ENCODE measurements at places on chromosomes 6 and 20. TPM values are rescaled to one million over a fixed set of nuclear protein-coding genes. Genes with fewer than 3 reads are reported as not detected.

The HNF4A gene
- total RNA-seq = not detected

The ZHX3 gene
- 58.2 TPM for total RNA-seq

The APMAP gene
- 175 TPM for total RNA-seq

The CDYL gene
- total RNA-seq = 43.7 TPM

The RPS6KA2 gene
- total RNA-seq = 64.9 TPM

The HAO1 gene
- total RNA-seq = not detected

The CST5 gene
- total RNA-seq = not detected

The CGA gene
- total RNA-seq = not detected

The BIRC7 gene
- not detected for total RNA-seq

DNA sequence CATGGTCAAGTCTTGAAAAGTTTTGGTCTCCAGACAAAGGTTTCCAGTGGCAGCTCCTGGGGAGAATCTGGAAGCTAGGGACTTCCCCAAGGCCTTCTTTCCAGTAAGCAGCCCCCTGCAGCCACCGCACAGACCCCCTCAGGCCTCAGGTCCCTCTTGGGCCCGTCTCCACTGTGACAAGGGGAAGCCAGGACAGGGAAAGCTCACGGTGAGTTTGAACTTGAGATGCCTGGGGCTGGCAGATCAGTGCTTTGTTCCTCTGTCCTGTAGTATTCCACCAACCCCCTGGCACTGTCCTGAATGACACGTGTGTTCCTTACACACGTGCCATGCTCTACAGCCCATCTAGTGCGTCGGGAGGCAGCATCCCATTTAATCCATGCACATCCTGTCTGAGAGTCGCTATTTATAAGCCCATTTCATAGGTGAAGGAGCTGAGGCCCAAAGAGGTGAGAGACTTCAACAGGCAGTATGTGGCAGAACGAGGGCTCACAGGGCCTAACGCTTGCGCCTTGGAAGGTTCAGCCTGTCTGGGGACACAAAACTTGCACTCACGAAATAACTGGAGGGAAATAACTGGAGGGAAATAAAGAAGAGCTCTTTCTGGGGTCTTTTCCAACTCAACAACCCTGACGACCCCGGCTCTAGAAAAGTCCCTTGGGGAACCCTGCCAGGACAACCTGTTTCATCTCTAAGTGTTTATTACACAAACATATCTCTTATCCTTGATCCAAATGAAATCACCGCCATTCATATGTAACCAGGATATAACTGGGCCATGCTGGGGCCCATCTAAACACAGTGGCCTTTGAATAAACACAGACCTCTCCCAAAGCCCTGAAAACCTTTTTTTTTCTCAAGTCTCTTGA is 123.0 kb downstream of the BANF2 start:
- H3K4me1 ChIP-seq = peaks cover 8% of the 10 kb centered on the region
- H3K36me3 ChIP-seq = no peaks in the 10 kb centered on the region

- no peaks in the 10 kb centered on the region for H3K36me3 ChIP-seq
- no peak overlapping the region for H3K4me3 ChIP-seq
- no peaks in the 10 kb centered on the region for H3K27me3 ChIP-seq
- no peak overlapping the region for H3K27ac ChIP-seq
Observed at GRCh38 chr6:39855356-39855995, 63.3 kb downstream of the DAAM2 start.

- no peaks in the 10 kb centered on the region for H3K27me3 ChIP-seq
- no peaks in the 10 kb centered on the region for H3K36me3 ChIP-seq
- peaks cover 6% of the 10 kb centered on the region for H3K4me1 ChIP-seq
- no peak overlapping the region for H3K4me3 ChIP-seq
- no peak overlapping the region for H3K27ac ChIP-seq
- DNase-seq = no peak
Observed at GRCh38 chr20:5586720-5587119, 163.5 kb upstream of the SHLD1 start.

DNA sequence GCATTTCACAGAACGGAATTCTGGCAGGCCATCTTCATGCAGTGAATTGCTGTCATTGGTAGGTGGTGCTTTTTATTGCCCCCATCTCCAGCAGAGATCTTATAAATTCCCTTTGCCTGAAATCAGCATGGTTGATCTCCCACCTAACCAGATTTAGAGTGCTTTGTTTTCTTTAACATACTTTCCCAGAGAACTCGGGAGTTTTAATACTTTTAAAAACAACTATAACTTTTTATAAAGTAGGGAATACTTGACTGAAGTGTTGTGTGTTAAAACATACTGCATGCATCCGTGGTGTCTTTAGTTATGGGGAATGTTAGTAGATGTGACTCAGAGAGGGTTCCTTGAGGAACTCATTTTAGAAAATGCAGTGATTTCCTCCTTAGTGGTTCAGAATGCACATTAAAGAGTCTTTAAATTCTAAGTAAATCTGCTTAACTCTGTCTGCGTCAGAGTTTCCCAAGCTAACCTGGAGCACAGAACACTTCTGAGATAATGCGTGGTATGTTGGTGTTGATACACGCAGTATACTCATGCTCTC is 54.9 kb downstream of the AKAP12 start:
- H3K27me3 ChIP-seq = no peaks in the 10 kb centered on the region
- H3K4me1 ChIP-seq = peaks cover 67% of the 10 kb centered on the region
- H3K4me3 ChIP-seq = no peak overlapping the region

- H3K4me1 ChIP-seq = no peaks in the 10 kb centered on the region
- no peaks in the 10 kb centered on the region for H3K27me3 ChIP-seq
Observed at GRCh38 chr20:48288930-48289507, 503.7 kb upstream of the SULF2 start.

- no peaks in the 10 kb centered on the region for H3K4me1 ChIP-seq
- no peak for DNase-seq
- H3K27ac ChIP-seq = no peak overlapping the region
- no peaks in the 10 kb centered on the region for H3K27me3 ChIP-seq
- no peaks in the 10 kb centered on the region for H3K36me3 ChIP-seq
Observed at GRCh38 chr6:65416621-65417020, 290.4 kb downstream of the EYS start.

DNA sequence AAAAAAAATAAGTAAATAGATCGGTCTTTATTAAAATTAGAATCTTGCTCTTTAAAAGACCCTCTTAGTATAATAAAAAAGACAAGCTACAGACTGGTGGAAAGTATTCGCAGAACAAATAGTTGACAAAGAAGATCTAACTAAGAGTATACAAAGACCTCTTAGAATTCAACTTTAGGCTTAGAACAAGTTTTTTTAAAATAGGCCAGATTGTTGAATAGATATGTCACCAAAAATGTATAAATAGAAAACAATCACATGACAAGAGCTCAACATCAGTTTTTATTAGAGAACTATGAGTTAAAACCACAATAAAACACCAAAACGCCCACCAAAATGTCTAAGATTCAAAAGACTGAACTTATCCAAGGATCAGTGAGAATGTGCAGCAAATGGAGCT is 632.7 kb upstream of the PTCHD4 start:
- H3K27me3 ChIP-seq = no peaks in the 10 kb centered on the region
- no peak overlapping the region for H3K27ac ChIP-seq
- H3K4me3 ChIP-seq = no peak overlapping the region
- DNase-seq = no peak
- H3K4me1 ChIP-seq = no peaks in the 10 kb centered on the region

- H3K4me1 ChIP-seq = no peaks in the 10 kb centered on the region
- H3K4me3 ChIP-seq = no peak overlapping the region
- no peaks in the 10 kb centered on the region for H3K27me3 ChIP-seq
- H3K27ac ChIP-seq = no peak overlapping the region
- no peak for DNase-seq
- no peaks in the 10 kb centered on the region for H3K36me3 ChIP-seq
Observed at GRCh38 chr20:38353316-38353715, 7.0 kb downstream of the LBP start.

DNA sequence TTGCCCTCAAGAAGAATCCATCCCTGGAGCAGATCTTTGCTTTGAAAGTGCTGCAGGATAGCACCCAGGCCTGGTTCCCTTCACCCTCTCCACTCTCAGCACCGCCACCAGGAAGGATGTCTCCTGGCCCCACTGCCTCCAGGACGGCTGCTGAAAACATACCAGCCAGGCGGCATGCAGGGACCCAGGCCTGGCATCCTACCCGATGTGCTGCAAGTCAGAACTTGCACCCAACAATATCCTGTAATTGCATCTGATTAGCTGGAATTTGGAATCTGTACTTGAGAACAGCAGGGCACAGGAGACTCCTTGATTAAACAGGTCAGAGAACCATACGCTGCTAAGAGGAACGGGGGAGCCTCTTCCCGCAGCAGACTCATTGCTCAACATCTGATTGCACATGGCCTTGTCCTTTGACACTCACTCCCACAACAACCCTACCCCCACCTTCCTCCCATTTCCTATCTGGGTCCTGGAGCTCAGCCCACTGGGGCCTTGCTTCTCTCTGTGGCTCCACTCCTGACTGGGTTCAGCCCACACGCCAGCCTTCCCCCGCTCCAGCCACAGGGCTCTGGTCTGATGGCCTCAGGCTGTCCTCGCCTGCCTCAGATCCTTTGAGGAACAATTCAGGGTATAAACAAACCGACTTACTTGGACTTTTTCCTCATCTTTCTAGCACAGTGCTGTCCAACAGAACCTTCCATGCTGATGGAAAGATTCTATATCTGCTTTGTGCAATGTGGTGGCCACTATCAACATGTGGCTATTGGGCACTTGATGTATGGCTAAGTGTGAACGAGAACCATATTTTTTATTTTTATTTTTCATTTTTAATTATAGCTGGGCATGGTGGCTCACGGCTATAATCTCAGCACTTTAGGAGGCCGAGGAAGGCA is 78.0 kb downstream of the FGD2 start:
- no peaks in the 10 kb centered on the region for H3K4me1 ChIP-seq
- H3K27ac ChIP-seq = no peak overlapping the region
- H3K36me3 ChIP-seq = no peaks in the 10 kb centered on the region
- H3K27me3 ChIP-seq = no peaks in the 10 kb centered on the region
- H3K4me3 ChIP-seq = no peak overlapping the region
- DNase-seq = peak; percentile 49

DNA sequence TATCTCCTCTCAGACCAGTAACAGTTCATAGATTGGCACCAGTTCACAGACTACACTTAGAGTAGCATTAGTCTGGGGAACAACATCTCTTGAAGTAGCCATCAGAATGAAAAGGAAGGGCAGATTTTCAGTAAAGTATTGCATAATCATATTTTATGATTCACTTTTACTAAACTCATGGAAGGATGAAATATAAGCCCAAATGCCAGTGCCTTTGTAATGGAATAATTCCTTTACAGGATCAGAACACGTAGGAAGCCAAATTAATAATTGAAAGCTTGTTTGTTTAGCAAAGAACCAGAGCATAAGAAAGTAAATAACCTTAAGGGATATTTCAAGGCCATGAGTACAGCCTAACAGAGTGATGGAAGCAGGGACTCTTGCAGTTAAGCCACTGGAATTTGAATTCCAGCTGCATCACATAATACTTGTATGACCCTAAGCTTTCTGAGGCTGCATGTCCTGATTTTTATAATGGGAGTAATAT is 11.4 kb upstream of the LOC128125822 start:
- no peaks in the 10 kb centered on the region for H3K4me1 ChIP-seq
- no peaks in the 10 kb centered on the region for H3K27me3 ChIP-seq
- no peak overlapping the region for H3K4me3 ChIP-seq

GRCh38 chr6:111605100-111605751 is 452 bp downstream of the TRAF3IP2 start:
- H3K27me3 ChIP-seq = no peaks in the 10 kb centered on the region
- peak; percentile 77 for DNase-seq
- H3K4me1 ChIP-seq = peaks cover 41% of the 10 kb centered on the region
- peak overlapping the region; percentile 37 for H3K4me3 ChIP-seq
